ENCODE measurements at places on chromosomes 12 and 14. TPM values are rescaled to one million over a fixed set of nuclear protein-coding genes. Genes with fewer than 3 reads are reported as not detected.

POTEM gene
- not detected for total RNA-seq

NID2 gene
- 66.1 TPM for total RNA-seq

LYZ gene
- not detected for total RNA-seq

COCH gene
- total RNA-seq: 27.8 TPM

SLCO1C1 gene
- not detected for total RNA-seq

KRT81 gene
- total RNA-seq: 40.6 TPM

SLC6A13 gene
- 0.17 TPM for total RNA-seq

CIROP gene
- not detected for total RNA-seq

OR4E2 gene
- not detected for total RNA-seq

MYL6 gene
- total RNA-seq: 563 TPM

LRP1-AS gene
- total RNA-seq: not detected

FAM186B gene
- 0.23 TPM for total RNA-seq

GRCh38 chr14:86442135-86442534 is 912.2 kb downstream of the FLRT2 start:
- no peak for DNase-seq

- DNase-seq: no peak
Measured at GRCh38 chr12:58069268-58069963, 128.0 kb downstream of the ATP23 start.

DNA sequence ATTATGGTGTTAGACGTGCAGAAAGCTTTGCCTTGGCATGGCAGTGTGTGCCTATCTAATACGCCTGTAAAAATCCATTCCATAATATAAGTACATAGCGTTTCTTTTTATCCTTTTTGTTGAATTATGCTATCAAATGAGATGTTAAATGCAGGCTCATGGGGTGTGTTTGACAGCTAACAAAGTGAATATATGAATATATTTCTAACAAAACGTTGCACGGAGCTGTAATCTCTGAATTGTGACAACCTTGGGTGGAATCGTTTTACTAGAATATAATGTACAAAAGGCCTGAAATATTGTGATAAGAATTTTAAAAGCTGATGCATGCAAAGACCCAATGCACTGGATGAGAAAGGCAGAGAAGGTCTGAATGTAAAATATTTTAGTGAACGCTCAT is 763.7 kb upstream of the TMEM132C start:
- DNase-seq: no peak

GRCh38 chr12:69024907-69025306 is 91.9 kb upstream of the CPM start:
- DNase-seq: no peak

GRCh38 chr14:30016002-30016401 is 88.4 kb upstream of the PRKD1 start:
- no peak for DNase-seq

DNA sequence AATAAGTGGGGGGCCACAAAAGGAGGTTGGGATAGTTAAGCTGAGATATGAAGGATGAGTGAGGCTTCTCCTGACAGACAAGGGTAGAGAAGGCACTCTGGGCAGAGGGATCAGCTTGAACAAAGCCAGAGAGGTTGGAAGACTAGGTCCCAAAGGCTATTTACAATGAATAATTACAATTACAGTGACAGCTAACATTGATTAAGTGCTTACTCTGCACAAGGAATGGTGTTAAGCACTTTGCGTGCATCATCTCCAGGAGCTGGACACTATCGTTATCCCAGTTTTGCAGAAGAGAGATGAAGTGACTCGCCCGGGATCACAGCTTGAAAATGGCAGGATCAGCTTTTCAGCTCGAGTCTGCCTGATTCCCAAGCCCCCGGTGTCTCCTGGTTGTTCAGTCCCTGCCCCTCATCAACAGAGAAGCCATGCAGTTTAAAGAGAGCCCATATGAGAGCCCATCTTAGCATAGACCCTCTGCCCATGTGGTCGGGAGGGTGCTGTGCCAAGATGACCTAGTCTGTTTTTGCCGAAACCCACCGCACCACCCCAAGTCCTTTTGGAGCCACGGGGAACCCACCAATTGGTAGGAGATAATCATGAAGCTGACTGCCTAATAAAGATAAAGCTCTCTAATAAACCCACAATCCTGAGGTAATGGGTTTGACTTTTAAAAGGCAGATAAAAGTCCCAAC is 89.9 kb upstream of the HSPB8 start:
- no peak for DNase-seq

DNA sequence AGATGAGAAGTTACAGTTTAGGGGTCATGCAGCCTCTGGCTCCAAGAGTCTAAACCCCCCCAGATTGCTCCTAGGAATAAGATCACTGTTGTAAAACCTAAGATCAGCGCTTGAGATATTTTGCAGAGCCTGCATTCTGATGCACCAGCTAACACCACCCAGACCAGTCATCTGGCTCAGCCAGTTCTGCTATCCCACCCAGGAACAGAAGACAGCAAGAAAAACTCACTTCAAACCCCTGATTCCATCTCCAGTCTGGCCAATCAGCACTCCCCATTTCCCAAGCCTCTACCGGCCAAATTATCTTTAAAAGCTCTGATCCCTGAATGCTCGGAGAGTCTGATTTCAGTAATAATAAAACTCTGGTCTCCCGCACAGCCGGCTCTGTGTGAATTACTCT is 158.6 kb downstream of the ZNF664 start:
- no peak for DNase-seq

DNA sequence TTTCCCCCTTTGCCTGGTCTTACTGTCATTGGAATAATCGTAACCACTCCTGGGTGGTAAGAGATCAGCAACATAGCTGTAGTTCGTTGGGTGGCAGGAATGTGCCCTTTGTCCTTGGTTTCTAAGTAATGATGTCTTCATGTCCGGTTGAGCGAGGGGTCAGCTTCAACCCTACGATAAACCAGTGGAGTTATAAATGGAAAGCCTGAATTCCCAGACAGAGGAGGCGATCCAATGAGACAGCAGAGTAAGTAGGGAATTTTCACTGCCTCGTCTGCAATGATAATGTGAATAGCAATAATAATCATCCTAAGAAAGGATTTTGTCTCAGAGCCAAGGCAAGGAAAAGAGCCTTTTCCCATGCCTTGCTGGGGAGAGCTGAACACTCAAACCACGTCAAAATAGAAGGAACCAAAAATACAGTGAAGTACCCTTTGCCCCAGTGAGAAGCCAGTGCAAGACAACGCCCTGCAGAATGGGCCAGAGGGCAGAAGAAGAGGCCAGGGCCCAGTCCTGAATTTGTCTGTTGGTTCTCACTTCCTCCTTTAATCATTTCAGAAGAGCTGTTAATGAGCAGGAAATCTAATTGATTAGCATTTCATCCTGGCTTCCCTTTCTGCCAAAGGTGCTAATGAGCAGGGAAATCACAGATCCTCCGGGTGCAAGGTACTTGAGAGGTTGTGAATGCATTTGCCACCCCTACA is 330.7 kb downstream of the CACNA1C start:
- no peak for DNase-seq

- no peak for DNase-seq
Measured at GRCh38 chr12:111869671-111870070, 27.6 kb downstream of the MAPKAPK5 start.

DNA sequence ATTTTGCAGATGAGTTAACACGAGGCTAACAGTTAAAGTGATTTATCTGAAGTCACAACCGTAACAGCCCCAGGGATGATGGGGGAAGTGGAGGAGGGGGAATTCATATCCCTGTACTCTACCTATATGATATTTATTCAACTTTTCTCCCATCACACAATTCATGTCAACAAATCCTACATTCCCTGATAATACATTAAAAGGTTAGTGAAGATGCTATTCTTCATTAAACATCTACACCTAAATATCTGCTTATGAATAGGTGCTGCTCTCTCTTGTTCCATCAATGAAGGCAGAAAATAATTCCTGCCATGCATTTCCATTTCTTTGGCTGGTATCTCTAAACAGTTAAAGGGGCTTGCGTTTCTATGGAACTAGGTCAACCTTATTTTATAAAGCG is 6.8 kb downstream of the YBX3 start:
- DNase-seq: no peak

GRCh38 chr12:80400571-80400991 is 43.5 kb upstream of the PTPRQ start:
- no peak for DNase-seq

GRCh38 chr14:65600742-65601141 is 188.2 kb downstream of the FUT8 start:
- peak; percentile 53 for DNase-seq

- DNase-seq: peak; percentile 55
Measured at GRCh38 chr12:2813214-2814185, 1.0 kb downstream of the ITFG2 start.

- no peak for DNase-seq
Measured at GRCh38 chr12:104547235-104547634, 90.5 kb downstream of the CHST11 start.

- peak; percentile 3 for DNase-seq
Measured at GRCh38 chr12:24728366-24728765, 220.5 kb downstream of the BCAT1 start.

- DNase-seq: no peak
Measured at GRCh38 chr14:93682459-93682858, 105.8 kb downstream of the PRIMA1 start.

GRCh38 chr14:56687123-56687522 is 107.5 kb downstream of the TMEM260 start:
- no peak for DNase-seq

DNA sequence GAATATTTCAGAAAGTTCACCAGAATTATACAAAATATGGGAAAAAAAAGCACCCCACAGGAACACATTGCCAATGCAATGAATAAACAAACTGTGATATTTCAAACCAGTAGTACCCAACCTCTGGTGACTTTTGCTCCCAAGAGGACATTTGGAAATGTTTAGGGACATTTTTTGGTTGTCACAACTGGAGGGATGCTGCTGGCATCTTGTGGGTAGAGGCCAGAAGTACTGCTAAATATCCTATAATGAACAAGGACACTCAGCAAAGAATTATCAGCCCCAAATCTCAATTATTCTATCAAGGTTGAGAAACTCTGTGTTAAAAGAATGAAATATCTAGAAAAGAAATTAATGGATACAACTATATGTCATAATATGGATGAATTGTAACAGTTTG is 1334.4 kb upstream of the FLRT2 start:
- DNase-seq: no peak

- DNase-seq: no peak
Measured at GRCh38 chr14:39060818-39061437, 42.1 kb downstream of the SEC23A start.

- no peak for DNase-seq
Measured at GRCh38 chr12:51202718-51203117, 15.1 kb downstream of the POU6F1 start.

DNA sequence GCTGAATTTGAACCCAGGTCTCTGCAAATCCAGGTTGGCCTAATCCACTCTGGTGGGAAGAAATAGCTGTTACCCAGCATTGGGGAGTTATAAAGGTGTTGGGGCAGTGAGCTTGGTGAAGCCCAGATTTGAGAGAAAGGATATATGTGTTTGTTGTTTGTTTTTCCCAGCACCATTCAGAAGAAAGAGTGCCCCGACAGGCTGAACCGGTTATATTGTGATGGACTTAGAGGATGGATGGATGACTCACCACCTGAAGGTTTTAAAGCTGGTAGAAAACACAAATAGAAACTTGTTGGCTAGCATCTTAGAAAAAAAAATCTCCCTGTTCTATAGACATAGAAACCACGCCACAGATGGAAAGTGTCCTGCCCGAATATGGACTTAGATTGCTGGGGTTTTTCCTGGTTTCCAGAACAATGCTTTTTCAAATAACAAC is 404.6 kb downstream of the MED13L start:
- DNase-seq: no peak

DNA sequence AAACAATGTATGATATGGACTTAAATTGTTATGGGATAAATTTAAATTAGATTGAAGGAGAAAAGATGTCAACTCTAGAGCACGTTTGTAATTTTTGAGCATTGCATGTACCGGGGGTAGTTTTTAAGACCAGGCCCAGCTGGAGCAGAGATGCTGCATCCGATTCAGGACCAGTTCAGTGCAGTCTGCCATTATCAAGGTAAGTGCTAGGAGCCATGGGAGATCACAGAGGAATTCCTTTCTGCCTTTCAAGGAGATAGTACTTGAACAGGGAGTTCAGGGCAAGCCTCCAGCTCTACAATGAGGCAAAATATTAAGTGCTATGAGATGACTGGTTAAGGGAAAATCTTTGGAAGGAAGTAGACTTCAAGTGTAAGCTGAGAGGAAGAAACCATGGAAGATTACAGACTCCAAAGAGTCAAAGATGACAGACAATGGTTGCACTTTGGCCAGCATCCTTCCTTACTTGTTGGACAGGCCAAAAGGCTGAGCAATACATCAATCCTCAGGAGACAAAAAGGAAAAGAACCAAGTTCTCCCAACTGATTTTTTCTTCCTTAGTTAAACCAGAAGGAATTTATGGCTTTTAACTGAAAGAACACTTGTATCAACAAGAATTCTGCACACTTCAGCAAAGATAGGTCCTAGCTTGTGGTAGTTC is 113.2 kb upstream of the HIF1A start:
- no peak for DNase-seq
